Activated CD4-positive, alpha-beta T cell treated with anti-CD3 and anti-CD28 coated beads, Interleukin-2, Interleukin-4, amounts not matched to agents 100 ng/mL and 50 ng/mL, durations not matched to agents 16 hours and 8 hours (primary cell): ENCODE measurements at places on chromosomes 12 and 14.
A peak's percentile ranks its signal among the peaks of the same experiment; 100 is the strongest.

GRCh38 chr12:110203546-110203945 lies 77.5 kb upstream of the ATP2A2 start:
- no peak for DNase-seq

DNA sequence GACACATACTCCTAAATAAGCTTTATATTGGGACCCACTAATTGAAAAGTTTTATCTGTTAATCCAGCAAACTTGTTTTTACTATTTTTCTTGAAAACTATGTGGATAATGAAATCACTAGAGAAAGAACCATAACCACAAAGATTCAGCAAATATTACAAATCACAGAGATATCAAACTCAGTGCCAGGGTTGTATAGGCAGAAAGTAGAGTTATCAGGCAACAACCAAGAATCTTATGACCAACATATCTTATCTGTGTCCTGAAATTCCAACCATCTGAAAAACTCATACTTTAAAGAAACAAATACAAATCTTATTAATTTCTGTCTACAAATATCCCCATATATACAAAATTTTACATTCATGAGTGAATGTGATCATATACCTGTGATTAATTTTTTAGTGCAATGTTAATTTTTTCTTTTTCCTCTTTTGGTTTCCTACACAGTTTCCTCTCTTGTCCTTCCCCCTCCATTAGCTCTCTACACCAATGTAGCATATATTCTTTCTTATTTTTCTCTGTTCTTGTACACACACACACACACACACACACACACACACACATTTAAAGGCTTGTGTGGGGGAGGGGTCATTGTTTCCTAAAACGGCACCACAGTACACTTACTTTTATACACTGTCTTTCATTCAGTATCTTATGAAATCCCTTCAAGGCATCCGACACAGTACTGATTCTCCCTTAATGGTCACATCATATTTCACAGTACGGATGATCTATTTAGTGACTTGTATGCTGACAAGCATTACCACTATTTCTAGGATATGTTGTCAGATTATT lies 18.6 kb downstream of the AMN1 start:
- DNase-seq = no peak

DNA sequence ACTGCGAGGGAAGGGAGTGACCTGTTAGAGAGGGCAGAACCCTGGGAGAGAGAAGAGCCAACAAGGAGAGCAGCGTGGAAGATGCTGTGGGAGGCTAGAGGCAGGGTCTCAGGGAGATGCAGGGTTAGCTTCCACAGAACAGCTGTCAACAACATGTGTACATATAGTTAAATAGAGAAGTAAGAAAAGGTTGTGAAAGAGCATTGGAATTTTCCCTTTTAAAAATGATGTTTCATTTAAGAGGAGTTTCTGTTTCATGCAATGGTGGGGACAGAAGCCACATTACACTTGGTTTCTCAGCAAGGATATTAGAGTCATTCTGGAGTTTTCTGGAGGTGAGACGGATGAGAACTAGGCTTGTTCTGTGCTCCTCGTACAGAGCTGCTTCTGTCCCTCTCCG lies 23.8 kb upstream of the TBC1D30 start:
- DNase-seq = no peak

DNA sequence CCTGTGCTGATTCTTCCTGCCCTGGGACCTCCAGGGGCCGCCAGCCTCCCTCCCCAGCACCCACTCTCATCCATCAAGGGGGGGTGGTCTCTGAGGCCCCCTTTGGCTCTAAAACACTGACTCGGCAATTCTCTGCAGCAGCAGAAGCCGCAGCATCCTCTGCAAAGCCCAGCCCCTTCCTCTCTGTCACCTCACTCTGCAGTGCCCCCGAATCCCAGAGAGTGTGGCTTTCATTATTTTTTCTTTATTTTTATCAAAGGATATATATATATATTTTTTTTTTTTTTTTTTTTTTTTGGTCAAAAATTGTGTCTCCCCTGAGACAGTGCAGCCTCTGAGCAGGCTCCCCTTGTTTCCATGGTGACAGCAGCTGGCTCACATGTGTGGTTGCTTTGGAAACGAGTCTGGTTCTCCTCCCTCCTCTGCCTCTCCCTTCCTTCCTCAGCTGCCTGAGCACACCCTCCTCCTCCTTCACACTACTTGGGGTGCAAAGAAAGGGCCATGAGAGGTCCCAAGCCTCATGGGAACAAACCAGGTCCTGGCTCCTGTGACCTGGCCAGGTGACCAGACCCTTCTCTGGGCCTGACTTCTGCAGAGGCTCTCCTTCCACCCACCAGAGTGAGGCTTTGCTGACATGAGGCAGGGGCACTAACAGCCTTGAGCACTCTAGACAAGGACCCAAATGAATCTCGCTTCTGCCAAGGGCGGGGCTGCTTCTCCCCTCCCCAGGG lies 100.5 kb downstream of the LRRC74A start:
- DNase-seq = peak; percentile 48

- no peak for DNase-seq
These were observed 356.4 kb downstream of the FOXG1 start for GRCh38 chr14:29123017-29123416.
